SJSA1 (cell line): ENCODE measurements at places on chromosomes 1 and 21.

DNA sequence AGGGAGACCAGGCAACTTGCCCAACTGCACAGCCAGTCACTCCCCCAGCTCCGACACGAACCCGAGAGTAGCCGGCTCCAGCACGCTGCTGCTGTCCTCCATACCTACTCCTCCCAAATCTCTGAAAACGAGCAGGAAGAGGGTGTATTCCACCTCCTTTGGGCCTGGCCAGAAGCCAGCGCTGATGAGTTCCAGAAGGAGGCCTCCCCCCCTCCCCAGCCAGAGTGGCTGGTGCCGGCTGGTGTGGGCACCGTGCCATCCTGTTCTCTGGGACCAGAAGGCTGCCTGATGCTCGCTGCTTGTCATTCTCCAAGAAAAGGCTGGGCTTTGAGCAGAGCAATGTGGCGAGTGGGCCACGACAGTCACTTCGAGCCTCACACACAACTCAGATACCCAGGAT, 22.2 kb downstream of the KCNN3 start:
- DNase-seq: no peak

GRCh38 chr1:115116512-115116911, 27.2 kb upstream of the TSPAN2 start:
- no peak for DNase-seq

- no peak for DNase-seq
These were observed 23.6 kb downstream of the ACOT7 start for GRCh38 chr1:6370006-6370405.

DNA sequence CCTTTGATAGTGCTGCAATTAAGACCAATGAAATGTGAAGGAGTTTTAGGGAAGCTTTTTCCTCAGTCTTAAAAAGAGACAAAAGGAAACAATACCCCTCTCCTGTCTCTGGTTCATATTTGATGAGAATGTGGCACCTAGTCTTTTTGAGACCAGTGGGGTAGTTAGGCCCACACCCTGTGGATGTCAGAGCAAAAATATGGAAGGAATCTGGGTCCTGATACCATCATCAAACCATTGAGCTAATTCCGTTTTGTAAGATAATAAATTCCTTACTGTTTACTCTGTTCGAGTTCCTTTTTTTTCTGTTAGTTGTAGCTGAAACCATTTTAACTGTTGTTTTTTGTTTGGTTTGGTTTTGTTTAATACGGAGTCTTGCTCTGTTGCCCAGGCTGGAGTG, 33.3 kb downstream of the PTPRC start:
- peak; percentile 42 for DNase-seq

GRCh38 chr1:242523719-242524570, 552 bp downstream of the PLD5 start:
- DNase-seq: peak; percentile 47

DNA sequence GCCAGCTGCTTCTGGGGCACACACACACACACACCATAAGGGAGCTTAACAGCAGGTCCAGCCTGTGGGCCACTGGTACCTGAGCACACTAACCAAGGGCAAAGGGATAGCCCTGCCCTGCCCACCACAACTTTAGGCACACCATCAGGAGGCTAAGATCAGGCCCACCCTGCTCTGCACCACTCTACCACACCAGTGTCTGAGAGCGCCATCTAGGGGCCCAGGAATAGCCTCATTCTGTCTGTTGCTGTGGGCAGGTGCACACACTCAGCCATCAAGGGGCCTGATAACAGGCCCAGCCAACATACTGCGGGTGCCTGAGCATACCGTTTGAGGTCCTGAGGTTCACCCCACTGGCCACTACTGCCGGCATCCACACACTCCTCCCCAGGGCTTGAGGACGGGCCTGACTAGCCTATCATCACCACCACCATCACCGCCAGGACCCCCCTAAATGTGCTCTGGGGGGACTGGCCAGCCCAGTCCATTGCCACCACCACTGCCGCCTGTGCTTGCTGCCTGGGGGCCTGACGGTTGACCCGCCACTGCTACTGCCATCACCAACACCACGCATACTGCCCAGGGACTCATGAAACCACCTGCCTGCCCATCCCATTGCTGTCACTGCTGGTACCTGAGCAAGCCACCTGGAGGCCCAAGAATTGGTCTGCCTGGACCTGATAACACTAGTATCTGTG, 31.3 kb downstream of the NSL1 start:
- DNase-seq: no peak

GRCh38 chr1:212944229-212944901, 6.0 kb upstream of the VASH2 start:
- no peak for DNase-seq

GRCh38 chr1:18360251-18360650, 120.5 kb upstream of the KLHDC7A start:
- DNase-seq: no peak

GRCh38 chr1:173297798-173298391, 90.8 kb upstream of the TNFSF4 start:
- DNase-seq: no peak

DNA sequence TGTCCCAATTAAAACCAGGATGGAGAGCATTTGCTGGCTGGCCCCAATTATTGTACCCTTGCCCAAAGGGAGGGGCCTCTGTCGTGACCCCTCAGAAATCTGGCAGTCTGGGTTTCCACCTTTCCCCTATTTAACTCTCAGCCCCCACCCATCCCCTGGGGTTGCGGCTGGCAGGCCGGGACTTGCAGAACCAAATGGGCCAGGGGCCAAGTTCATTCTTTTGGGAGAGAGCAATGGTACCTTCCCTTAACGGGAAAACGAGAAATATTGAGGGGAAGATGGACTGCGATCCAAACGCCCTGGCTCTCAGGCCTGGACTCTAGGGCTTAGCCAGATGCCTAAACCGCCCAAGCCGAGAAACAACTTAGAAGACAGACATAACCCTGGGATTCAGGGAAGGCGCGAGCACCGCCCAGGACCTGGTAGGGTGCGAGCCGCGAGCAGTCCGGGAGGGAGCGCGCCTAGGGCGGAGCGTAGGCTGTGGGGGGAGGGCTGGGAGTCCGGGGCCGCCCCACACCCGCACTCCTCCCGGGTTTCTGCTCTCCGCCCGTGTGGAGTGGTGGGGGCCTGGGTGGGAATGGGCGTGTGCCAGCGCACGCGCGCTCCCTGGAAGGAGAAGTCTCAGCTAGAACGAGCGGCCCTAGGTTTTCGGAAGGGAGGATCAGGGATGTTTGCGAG, at the start of gene SLC27A3:
Gene SLC27A3, plus strand, starts transcription at position 628 of the 678 bp plus-strand sequence. CDS start 91 bp downstream, outside the sequence.
- DNase-seq: no peak

GRCh38 chr1:42753070-42753469, 13.0 kb upstream of the CLDN19 start:
- no peak for DNase-seq

DNA sequence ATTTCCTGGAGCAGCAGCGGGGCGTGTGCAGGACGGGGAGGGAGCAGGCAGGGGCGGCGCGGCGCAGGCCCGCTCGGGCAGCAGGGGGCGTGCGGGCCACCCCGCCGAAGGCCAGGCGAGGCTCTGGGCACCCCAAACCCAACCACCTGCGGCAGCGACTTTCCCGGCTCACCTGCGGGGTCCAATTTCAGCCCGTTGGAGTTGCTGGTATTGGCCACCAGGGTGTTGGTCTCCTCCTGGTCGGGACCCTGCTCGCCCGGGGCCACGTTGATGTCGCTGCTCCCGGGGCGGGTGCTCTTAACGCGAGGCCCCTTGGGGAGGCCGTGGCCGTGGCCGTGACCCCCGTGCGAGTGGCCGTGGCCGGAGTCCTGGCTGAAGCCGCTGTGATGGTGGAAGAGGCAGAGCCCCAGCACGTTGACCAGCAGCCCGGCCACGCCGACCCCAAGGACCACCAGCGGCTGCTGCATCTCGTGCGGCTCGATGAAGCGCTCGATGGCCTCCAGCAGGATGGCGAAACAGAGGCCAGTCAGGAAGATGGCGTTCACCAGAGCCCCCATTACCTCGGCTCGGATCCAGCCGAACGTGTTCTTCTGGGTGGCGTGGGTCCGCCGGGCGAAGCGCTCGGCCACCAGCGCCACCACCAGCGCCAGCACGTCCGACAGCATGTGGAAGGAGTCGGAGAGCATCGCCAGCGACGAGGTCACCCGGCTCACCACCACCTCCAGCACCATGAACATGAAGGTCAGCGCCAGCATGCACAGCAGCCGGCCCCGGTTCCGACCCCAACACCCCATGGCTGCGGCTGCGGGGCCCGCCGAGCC, 932 bp downstream of the SLC30A1 start:
- DNase-seq: peak; percentile 67

DNA sequence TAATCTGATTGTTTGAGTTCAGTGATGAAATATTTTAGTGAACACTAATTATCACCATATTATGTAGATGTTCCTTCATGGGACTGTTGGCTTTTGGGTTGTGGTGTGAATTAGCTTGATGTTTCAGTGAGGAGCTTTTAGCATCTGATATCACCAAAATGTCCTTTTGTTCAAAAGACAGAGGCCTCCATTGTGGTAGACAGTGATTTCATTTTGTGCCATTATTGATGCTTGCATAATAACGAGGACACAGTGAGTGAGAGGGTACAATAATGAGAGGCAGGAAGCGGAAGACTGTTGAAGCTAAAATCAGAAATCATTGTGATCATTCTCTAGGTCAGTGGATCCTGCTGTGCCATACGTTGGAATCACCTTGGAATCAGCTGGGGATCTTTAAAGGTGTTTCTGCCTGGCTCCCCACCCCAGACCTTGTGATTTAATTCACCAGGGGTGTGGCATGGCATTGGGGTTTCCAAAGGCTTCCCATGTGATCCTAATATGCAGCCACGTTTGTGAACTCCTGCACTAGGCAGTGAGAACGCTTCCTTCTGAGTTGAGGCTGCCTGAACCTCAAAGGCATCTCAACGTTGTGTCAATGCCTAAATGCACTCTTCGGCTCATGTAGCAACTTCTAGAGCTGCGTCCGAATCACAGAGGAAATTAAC, 82.1 kb upstream of the KIF1B start:
- no peak for DNase-seq

GRCh38 chr1:92262516-92262915, 36.3 kb downstream of the GLMN start:
- DNase-seq: no peak

GRCh38 chr1:20742671-20743070, 10.2 kb upstream of the SH2D5 start:
- no peak for DNase-seq

GRCh38 chr1:30707412-30708360, 15.7 kb downstream of the MATN1 start:
- peak; percentile 54 for DNase-seq

DNA sequence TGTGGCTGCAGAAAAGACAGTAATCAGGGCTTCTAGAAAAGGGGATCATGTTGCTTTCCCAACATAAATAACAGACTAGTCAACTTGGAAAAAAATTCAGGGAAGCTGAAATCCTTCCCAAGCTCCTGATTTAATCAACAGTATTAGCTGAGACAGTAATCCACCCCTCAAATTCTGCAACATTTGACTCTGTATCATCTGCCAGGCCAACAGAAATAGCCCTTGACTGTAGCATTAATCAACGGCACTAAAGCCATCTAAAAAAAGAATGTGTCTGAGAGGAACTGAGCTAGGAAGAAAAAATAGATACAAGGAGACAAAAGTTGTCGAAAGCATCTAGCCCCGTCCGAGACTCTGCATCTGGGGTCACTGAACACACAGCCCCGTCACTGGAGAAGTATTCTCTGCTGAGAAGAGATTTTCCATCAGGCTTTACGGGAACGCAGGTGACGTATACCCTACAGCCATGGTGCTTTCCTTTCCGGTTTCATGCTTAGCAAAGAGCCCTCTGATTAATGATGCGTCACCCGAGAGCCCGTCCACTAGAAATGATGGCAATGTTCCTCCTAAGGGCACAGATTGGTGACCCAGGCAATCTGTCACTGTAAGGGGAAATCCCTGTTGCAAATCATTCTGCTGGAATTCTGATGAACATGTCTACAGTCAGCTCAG, 42.1 kb upstream of the TP53BP2 start:
- DNase-seq: peak; percentile 88

DNA sequence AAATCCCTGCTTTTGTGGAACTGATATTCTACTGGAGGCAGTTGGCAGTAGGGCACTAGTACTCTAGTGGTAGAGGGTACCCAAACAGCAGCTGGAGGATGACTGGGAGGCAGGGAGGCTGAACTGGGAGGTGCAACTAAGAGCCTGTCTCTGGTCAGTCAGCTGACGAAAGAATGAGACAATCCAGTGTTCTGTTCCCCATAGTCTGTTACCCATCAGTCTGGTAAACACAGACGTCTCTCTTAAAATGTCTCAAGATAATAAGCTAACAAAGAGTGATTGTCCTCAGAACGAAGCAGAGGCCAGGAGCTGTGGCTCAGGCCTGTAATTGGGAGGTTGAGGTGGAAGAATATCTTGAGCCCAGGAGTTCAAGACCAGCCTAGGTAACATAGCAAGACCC, 30.4 kb downstream of the TFAP2E start:
- DNase-seq: no peak

- DNase-seq: no peak
These were observed 52.7 kb downstream of the PLPP3 start for GRCh38 chr1:56526571-56527174.

DNA sequence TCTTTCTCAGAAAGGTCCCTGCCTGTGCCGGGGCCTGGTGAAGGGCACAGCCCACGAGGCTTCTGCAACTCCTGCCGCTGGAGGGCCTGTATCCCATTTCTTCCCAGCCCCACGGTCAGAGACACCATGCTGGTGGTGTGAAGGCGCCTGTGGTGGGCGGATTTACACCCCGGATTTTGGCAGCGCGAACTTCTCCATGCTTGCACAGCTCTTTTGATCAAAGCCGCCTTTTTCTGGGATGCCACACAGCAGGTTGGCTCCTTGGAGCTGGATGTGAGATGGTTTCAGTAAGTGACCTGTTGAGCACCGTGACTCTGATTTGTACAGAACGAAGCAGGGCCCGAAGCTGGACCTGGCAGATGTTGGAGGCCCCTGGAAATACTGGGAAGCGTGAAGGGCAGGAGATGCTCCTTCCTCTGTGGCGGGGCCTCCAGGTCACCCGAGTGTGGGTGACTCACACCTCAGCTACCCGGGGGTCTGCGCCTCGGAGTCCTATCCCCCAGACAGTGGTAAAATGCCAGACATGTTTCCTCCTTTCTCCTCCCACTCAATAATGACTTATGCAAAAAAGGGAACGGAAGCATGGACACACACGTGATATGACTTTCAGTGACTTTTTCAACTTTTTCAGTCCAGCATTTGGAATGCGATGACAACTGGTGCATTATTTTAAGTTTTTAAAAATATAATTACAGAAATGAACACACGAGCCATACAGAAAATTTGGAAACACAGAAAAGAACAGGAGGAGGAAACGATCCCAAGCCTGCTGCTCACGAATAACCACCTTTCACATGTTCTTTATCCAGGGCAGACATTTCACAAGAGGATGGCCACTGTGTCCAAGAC, 9.0 kb downstream of the UMODL1 start:
- DNase-seq: peak; percentile 64
